ENCODE measurements at places on chromosomes 4 and X.

DNA sequence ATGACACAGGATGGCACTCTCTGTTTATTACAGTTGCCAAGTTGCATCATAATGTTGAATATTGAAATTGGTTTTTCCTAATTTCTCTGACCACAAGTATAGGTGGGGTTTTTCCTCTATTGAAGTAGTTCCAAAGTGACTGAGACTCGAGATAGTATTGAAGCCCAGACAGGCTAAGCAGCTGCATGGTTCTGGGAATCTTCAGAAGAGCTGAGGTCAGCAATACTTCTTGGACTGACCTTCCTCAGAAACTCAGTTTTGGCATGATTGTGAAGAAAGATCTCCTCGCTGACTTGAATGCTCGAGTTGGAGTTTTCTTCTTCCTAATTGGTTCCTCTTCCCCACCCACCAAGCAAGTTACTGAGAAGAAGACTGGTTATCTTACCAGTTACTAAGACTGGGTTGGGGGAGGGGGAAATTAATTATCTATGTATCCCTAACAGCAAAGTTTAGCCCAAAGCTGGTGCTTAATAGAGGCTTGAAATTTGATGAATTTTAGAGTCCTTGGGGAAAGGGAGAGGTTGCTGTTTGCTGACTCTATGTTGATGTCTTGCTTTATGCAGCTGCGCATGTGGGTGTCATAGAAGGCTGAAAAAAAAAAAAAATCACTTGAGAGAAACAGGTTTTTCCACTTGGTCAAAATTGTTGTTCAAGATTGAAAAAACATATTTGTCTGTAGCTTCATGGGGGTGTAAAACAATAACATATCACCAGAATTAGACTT lies 91.1 kb downstream of the P2RY10 start:
- DNase-seq = peak; percentile 51

DNA sequence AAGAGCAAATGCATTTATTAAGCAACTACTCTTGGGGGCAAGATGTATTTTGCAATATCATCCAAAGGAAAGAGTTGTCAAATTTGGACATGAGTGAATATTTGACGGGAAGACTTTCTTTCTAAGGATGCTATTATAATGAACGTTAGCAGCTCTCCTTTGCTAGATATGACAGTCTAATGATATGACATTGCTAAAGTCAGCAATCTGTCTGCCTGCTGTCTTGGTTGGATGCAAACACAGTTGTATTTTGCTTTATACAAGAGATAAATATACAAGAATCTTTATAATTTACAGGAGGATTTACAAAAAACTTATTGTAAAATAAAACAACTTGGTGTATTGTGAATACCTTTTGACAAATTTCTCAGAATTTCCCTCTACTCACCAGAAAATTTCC lies 37.5 kb downstream of the MAGEC1 start:
- no peak for DNase-seq

DNA sequence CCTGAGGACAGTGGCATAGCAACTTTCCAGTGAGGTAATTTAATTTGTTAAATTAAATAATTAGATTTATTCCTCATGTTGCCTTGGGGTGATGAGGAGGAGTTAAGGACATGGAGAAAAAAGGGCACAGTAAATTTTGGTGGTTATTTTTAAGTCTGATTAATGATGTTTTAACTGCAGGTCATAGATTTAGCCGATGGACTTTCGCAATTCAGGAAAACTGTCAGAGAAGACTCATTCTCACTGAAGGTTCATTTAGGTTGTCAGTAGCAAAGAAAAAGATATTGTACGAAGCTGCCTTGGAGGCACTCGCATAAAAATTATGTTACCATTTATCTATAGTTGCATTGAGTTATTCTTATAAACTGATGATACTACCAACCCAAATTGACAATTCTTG lies 164.2 kb upstream of the PITX2 start:
- no peak for DNase-seq

DNA sequence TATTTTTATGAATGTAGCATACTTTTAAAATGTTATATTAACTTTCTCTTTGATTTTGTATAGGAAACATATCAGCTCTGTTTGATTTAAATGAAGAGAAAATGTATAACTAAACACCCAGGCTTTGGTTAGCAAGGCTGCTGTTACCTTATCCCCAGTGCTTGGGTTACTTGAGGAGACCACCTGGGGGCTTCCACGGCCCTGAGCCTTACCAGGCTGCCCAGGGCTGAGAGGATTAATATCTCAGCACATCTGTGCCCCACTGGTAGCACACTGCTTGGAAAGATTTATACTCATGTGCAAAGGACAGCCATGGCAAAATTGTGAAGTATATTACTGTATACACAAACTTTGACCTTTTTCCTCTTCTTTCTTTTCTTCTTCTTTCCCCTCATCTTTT lies 752.9 kb downstream of the RAPGEF2 start:
- no peak for DNase-seq

DNA sequence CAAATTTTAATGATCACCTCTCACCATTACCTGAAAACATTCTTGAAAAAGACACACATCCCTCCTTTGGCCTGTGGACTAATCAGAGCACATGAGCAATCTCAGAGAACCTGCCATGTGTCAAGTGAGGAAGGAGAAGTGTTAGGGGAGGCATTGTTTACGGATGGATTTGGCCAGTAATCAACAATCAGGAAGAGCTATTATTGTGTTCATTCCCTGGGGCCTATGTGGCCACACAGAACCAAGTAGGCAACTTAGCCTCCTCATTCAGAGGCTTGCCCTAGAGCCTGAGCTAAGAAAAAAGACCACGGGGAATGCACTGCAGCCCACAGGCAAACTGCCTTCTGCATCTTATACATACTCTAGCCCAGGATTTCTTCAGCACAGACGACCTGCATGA lies 40.6 kb upstream of the DOCK11 start:
- DNase-seq = no peak

DNA sequence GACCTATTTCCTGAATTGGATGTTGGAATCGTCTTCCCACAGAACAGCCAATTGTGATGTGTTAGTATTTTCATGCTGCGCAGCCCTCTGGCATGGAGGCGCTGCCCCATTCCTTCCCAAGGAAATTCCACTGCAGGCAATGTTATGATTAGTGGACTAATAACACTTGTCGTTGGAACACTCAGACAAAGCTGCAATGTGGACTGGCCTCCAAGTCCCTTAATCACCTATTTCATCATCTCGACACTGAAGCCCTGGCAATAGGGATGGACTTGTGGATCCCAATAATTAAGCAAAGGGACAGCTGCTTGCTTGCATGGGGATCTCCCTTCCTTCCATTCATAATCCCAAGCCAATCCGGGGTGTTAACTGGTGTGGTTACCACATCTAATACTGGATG lies 78.8 kb upstream of the PLAC1 start:
- peak; percentile 80 for DNase-seq

DNA sequence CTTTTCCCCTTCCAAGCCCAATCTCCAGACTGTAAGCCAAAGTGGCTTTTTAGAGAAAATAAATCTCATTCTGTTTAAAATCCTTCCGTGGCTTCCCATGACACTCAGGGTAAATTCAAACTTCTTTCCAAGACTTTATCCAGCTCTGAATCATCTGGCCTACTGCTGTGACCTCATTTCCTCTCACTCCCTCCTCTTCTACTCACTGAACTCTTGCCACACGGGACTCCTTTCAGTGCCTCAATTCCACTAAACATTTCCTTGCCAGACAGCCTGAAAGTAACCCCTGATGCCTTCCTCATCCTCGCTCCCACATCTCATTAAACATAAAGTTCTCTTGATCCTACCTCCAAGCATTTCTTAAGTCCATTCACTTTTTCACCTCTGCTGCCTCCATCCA lies 27.8 kb upstream of the RNF128 start:
- no peak for DNase-seq

GRCh38 chr4:76306882-76307659 lies 538 bp downstream of the STBD1 start:
- DNase-seq = peak; percentile 66

- no peak for DNase-seq
Measured at GRCh38 chr4:98648602-98649001, 9.8 kb downstream of the TSPAN5 start.

GRCh38 chr4:152448854-152449253 lies 87.0 kb downstream of the FBXW7 start:
- no peak for DNase-seq

DNA sequence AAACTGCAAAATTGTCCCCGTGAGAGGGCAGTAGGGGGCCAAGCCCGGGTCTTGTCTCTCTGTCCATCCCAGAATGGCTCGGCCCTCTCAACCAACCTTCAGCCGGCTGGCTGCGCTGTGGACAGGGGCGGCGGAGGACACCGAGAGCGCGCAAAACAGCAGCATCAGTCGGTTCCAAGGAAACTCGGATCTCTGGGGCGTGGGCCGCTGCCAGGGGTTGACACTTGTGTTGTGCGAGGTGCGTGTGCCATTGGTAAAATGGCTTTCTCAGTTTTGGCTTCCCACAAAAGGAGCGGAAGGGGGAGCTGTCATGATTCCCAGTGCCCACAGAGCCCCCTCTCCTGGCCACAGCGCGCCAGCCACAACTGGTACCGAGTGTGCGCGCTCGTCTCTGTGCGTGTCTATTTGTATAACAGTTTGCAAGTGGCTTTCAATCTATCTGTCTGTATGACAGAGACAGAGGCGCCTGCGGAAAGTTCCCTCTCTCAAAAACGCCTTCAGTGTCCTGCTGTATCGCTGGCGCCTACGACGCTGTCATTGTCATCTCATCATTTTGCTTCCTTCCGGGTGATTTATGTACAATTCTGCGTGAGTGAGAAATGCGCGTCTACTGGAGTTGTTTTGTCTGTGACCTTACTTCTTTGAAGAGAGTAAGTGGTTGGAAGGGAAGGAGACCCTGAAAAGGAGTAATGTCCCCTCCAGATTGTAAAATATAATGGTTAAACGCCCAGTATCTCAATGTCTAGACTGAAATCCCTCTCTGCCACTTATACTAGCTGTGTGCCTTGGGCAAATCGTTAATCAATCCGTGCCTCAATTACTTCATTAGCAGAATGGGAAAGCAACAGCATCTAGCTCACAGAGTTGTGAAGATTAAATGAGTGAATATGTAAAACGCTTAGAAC lies 1.8 kb downstream of the DKK2 start:
- DNase-seq = peak; percentile 79

- no peak for DNase-seq
Measured at GRCh38 chrX:46750889-46751288, 8.0 kb downstream of the SLC9A7 start.

GRCh38 chrX:48897157-48897624 lies 377 bp downstream of the TIMM17B start:
- peak; percentile 85 for DNase-seq

GRCh38 chrX:127732709-127733108 lies 319.5 kb downstream of the ACTRT1 start:
- no peak for DNase-seq

GRCh38 chr4:87567191-87567590 lies 38.0 kb upstream of the SPARCL1 start:
- DNase-seq = no peak

DNA sequence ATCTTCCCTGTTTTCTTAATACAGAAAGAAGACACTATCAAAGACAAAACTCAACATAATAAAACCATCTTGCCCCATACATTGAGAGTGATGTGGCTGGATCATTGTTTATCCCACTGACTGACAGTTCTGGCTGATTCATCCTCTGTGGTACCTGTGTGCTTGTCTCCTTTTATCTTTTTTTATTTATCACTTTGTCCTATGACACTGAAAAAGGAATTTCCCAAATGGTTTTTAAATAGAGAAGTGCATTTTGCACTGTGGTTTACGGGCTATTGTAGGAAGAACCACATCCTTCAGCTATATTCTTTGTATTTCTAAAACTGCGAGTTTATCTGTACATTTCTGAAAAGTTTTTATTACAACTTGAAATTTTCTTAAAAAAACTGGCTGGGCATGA lies 15.0 kb downstream of the TTC29 start:
- no peak for DNase-seq

DNA sequence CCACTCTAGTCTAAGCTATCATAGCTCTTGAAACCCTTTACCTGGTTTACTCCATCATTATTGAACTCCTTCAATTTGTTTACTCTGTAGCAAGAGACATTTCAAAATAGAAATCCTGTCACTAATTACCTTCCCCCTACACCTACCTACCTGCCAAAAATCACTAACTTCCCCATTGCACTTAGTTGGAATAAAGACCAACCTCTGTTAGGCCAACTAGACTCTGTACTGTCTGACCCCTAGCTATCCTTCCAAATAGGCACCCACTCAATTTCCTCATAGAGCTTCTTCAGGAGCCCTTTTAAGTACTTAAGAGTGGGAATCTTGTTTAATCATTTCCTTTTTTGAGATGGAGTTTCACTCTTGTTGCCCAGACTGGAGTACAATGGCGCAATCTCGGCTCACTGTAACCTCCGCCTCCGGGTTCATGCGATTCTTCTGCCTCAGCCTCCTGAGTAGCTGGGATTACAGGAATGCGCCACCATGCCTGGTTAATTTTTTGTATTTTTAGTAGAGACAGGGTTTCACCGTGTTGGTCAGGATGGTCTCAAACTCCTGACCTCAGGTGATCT lies 8.9 kb upstream of the CDKL2 start:
- no peak for DNase-seq

GRCh38 chr4:126405369-126405982 lies 1090.7 kb downstream of the FAT4 start:
- DNase-seq = no peak

GRCh38 chr4:4481399-4481994 lies 60.4 kb downstream of the STX18 start:
- DNase-seq = peak; percentile 12

GRCh38 chr4:46277165-46277951 lies 112.6 kb downstream of the GABRA2 start:
- DNase-seq = no peak

DNA sequence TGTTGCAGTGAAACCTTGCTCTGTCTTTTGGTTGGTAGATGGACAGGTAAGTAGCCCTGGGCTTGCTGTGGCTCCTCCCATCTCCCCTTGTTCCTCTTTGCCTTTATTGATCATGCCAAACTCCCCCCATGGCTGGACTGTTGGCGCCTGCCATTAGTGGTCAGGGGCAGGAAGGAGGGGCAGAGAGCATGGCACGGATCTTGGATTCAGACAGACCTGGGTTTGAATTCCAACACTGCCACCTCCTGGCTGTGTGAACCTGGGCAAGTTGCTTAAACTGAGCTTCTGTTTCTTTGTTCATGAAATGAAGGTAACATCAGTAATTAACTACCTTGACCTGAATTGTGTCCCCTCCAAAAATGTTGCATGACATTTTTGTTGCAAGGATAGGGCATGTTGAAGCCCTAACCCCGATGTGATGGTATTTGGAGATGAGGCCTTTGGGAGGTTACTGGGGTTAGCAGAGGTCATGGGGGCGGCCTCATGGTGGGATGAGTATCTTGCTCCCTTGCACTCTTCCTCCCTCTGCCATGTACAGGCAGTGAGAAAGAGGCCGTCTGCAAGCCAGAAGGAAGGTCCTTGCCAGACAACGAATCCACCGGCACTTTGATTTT lies 6.0 kb downstream of the SLC2A9 start:
- DNase-seq = peak; percentile 70
